ENCODE measurements at places on chromosomes 5 and 9.

- DNase-seq, result no peak
These were observed 39.8 kb upstream of the FLT4 start for GRCh38 chr5:180689071-180689694.

GRCh38 chr9:91758491-91758981 is 191.5 kb downstream of the ROR2 start:
- DNase-seq, result no peak

DNA sequence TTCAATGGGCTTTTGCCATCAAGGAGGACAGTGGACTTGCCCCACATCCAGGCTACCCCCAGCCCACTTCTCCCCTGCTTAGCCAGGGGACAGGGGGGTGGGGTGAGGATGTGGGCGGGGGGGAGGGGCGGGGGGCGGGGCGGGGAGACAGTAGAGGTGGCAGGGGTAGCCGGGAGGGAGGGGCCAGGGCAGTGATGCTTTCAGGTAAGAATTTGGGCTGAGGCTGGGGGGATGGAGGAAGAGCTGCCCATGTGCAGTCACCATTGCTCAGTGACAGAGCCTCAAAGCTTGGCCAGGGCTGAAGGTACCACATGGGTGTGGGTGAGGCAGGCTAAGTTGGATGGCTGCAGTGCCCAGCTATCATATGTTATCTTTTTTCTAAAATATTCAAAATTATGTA is 40.7 kb upstream of the HNRNPA0 start:
- no peak for DNase-seq

- DNase-seq, result no peak
These were observed 2042.6 kb upstream of the CDH6 start for GRCh38 chr5:29150840-29151239.

DNA sequence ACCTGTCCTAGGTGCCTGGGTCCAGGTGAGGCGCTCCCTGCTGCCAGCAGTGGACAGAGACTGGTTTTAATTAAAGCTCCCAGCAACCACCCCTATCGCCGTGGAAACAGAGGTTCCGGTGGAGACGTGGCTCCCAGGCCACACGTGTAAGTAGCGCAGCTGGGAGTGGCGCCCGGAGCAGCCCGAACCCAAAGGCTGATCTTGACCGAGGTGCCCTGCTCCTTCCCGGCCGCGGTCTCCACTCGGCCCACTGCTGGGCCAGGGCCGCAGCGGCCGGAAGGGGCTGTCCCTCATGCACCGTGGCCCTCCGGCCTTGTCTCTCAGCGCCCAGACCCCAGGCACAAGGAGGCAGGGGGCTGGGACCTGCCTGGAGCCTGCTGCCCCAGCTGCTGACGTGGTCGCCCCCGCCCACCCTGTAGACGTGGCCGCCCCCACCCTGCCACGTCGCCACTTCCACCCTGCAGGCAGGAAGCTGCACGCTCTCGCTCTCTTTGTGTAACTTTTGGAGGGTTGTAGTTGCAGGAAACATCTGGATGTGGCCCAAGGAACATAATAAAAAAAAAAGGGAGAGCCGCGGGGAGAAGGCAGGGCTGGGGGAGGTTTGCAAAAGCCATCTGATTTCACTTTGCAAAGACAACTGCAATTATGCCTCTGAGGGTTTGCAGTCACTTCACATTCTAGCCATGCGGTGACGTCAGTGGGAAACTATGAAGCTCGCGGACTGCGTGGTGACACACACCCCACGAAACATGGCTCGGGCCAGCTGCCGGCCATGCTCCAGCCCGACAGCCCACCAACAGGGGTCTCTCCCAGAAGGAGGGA is 129.9 kb downstream of the RXRA start:
- peak; percentile 82 for DNase-seq

- no peak for DNase-seq
These were observed 22.5 kb downstream of the ADAMTSL1 start for GRCh38 chr9:18496256-18497000.

Data from GF-D8 (cell line).